ENCODE measurements at places on chromosomes 16 and 17.

GRCh38 chr16:5321930-5322329, 224.3 kb upstream of the EEF2KMT start:
- no peak for DNase-seq

- DNase-seq = no peak
Observed at GRCh38 chr17:29379084-29379991, 10.8 kb upstream of the TAOK1 start.

GRCh38 chr17:75736173-75736835, 15.0 kb downstream of the ITGB4 start:
- no peak for DNase-seq

- DNase-seq = no peak
Observed at GRCh38 chr17:9350080-9350479, 225.5 kb downstream of the STX8 start.

DNA sequence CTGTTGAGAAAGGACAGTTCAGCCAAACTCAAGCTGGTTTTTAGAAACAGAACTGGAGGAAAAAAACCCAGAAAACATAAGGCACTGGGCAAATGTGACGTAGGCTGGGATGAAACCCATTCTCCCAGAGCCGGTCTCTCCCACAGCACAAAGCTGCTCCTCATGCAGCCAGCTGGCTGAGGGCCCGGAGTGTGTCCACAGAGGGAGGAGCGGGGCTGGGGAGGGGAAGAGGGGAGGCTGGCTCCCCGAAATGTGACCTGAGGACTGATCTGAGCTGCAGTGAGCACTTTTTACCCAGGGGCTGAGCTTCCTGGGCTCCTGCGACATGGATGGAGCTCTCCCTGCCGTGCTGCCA, 20.8 kb downstream of the FOXF1 start:
- DNase-seq = no peak

DNA sequence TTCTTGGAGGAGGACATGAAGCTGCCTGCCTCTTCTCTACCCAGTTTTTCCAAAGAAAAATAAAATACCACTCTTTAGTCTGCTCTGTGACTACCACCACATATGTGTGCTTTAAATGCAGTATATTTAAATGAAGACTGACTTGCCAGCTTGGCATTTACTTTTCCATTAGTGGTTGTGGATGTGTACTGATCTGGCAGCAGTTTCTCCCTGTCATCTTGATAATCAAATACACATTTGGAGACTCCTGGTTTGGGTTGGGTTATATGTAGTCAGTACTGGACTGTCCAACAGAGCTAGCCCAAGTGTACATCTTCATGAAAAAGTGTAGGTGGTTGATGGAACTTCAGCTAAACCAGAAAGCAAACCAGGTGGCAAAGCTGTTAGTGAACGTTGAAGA, 19.9 kb downstream of the COX10 start:
- no peak for DNase-seq

GRCh38 chr17:49549311-49549605, 26.4 kb upstream of the NXPH3 start:
- DNase-seq = no peak

DNA sequence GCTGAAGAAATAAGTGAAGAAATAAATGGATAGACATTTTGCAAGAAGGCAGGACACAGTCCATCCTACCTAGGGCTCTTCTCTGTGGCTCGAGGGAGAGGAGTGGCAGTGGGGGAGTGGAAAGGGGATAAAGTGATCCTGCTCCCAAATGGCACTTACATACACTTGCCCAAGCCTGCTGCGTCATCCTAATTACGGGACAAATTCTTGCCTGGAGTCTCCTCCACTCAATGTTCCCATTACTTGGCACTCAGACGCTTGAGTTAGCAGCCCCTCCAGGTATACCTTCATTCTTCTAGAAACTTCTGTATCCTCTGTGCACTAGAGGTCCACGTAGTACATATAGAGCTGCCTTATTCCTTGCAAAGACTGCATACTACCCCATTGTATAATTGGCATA, 15.7 kb upstream of the MAP3K14 start:
- no peak for DNase-seq

GRCh38 chr16:10878644-10879501, 1.9 kb downstream of the CIITA start:
- DNase-seq = peak; percentile 19

GRCh38 chr17:48992444-48992843, 4.7 kb upstream of the IGF2BP1 start:
- DNase-seq = no peak

GRCh38 chr17:50523208-50523607, 9.3 kb upstream of the EPN3 start:
- DNase-seq = no peak

- no peak for DNase-seq
Observed at GRCh38 chr16:610513-611381, 20.0 kb upstream of the WFIKKN1 start.

DNA sequence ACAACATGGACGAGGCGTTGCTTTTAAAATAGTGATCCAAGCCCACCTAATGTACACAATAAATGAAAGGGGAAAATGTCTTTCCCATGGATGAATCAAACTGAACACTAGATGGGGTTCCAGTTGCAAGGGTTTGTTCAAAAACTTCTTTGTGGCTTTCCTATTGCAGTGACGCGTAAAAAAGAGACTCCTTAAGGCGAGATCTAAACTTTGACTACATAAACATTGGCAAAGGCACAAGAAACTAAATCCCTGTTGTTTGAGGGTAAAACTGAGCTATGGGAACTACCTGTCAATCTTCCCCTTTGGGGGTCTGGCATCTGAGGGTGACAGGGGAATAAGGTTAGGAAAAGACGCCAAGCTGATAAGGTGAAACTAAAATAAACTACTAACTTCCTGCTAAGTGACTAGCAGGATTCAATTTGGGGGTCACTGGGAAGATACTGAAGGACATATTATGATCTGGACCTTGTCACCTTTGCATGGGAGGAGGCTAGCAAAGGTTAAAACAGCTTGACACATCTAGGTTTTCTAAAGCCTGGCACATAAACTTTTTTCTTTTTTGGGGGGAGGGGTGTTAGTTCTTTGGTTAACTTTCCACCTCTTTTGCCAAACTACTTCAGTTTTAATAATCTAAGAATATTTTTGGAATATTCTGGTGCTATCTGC, 4.7 kb downstream of the SALL1 start:
- DNase-seq = no peak

DNA sequence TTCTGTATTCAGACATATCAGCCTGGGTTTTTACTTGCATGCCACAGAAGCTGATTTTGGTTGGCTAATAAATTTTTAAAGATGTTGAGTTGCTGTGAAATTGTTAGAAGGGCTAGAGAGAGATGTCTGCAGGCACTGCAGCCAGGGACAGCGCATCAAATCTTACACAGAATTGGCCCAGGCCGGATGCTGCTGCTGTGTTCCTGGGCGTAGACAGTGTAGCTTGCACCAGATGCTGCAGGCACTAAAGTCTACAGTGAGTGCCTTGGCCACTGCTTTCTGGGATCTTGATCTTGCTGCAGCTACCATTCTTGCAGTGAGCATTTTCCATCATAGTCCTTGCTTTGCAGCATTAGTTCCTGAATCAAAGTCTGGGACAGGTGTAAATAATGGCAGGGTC, 169.9 kb downstream of the SPECC1 start:
- DNase-seq = no peak

DNA sequence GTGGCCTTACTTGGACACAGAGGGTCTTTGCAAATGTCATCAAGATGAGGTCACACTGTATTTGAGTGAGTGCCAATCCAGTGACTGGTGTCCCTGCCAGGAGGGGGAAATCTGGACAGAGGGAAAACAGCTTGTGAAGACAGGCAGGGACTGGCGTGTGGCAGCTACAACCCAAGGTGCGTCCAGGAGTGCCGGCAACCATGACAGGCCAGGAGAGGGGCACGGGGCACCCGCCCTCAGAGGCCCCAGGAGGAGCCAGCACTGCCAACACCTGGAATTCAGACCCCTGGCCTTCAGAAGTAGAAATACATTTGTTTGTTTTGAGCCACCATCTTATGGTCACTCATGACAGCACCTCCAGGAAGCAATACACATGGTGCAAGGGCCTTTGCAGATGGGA, 225.7 kb downstream of the CPPED1 start:
- DNase-seq = no peak

DNA sequence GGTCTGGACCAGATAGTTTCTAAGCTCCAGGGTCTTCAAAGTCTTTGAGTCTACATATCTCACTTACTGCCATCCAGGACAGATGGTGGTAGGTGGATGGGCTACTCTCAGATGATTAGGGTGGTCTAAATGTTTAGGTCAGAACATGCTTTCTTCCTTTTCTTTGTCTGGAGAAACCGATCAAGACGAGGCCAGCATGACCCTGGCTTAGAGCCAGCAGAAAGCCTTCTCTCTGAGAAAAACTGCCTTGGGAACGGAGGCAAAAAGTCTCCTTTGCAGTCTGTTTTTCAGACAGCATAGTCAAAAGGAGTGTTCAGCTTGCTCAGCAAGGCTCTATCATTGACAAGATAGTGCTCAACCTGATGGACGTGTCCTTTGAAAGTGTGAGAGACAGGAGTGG, 48.8 kb downstream of the SPACA3 start:
- no peak for DNase-seq

DNA sequence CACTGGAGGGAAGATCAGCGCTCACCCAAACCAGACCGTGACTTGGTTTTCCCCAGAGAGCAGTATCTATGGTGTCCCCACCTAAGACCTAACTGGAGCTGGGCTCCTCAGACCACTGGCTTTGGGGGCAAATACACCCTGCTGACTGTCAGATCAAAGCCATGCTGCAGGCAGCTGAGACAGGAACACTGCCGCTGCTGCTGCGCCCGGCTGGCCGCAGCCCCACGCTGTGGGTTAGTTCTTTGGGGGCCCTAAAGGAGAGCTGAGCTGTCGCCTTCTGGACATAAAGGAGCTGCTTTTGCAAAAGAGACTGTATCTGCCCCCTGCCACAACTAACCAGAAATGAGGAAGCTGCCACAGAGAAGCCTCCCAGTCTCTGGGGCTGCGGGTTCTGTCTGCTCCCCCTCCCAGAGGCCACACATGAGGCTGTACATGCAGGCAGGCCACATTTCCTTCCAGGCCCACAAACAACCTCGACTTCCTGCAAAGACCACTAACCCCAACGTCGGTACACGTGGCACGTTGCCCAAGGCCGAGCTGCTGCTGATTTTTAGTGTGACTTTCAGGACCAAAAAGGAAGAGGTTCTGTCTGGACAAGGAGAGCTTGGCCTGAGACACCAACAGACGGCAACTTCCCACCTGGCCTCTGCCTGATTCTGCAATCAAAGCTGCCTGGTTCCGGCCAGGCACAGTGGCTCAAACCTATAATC, 18.2 kb upstream of the ABR start:
- DNase-seq = peak; percentile 31

- DNase-seq = no peak
Observed at GRCh38 chr17:35586569-35587073, 501 bp upstream of the AP2B1 start.

GRCh38 chr16:55842369-55843104, 9.6 kb upstream of the CES1 start:
- no peak for DNase-seq

- no peak for DNase-seq
Observed at GRCh38 chr17:10018461-10018891, 113.4 kb upstream of the RCVRN start.

GRCh38 chr17:65228287-65228686, 91.1 kb downstream of the RGS9 start:
- no peak for DNase-seq

- no peak for DNase-seq
Observed at GRCh38 chr16:77677129-77677528, 45.2 kb upstream of the NUDT7 start.

DNA sequence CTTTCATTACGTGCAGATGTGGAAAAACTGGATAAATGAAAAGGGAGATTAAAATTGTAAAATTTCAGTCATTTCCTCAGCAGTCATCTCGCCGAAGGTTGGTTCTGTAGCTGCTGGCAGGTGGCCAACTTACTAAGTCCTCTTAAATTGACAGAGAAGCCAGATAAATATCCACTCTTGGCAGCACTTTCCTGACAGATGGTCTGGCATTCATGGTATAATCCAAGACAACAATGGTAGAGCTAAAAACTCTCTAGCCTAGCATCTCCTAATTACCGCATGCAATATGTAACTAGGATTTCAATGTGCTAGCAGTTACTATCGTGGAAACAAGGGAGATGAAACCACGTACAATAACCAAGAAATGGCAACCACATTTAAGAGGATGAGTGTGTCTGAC, 306.3 kb downstream of the CNTNAP4 start:
- no peak for DNase-seq
